ENCODE measurements at places on chromosomes 12 and 14. TPM values are rescaled to one million over a fixed set of nuclear protein-coding genes. Genes with fewer than 3 reads are reported as not detected.

GRCh38 chr12:63276537-63277365, 125.8 kb upstream of the AVPR1A start:
- no peak for DNase-seq

- DNase-seq: no peak
Observed at GRCh38 chr12:117111821-117112595, 12.8 kb upstream of the TESC start.

DNA sequence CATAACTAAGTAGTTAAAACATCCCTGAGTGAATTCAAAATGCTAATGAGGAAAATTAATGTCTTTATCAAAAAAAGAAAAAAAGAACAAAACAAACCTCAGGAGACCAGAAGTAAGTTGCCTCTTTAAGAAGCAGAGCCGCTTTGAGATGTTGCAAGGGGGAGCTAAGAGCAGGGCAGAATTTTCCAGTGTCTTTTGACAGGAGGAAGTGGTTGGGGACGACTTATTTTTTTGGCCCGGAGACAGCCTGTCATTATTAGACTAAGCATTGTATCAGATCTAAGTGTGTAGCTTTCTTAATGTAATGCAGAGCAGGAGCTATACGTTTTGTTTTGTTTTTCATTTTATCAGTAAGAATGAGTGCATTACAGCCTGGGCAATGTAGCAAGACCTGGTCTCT, 206.6 kb downstream of the CACNA1C start:
- no peak for DNase-seq

NFATC4 gene
- 39.2 TPM for polyA plus RNA-seq

SNRPF gene
- polyA plus RNA-seq: 51.4 TPM

Measured in forelimb muscle (tissue), 1 donor.